Karpas-422 (cell line): ENCODE measurements at places on chromosomes 3 and 15.

DNA sequence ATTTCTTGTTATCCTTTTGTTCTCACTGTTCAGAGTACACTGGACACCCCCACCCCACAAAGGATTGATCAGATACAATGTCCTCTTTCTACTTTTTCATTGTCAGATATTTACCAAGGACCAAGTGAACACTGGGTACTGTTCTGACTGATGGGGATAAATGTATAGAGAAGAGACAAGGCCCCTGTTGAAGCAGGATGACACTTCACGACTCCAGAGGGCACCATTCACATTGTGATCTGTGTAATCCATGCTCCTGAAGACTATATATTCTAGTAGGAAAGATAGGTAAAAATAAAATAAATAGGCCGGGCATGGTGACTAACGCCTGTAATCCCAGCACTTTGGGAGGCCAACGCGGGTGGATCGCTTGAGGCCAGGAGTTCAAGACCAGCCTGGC, 7.2 kb upstream of the CRYGS start:
- H3K4me1 ChIP-seq: no peaks in the 10 kb centered on the region
- DNase-seq: no peak
- H3K27me3 ChIP-seq: no peaks in the 10 kb centered on the region
- H3K4me3 ChIP-seq: no peak overlapping the region
- H3K27ac ChIP-seq: no peak overlapping the region

DNA sequence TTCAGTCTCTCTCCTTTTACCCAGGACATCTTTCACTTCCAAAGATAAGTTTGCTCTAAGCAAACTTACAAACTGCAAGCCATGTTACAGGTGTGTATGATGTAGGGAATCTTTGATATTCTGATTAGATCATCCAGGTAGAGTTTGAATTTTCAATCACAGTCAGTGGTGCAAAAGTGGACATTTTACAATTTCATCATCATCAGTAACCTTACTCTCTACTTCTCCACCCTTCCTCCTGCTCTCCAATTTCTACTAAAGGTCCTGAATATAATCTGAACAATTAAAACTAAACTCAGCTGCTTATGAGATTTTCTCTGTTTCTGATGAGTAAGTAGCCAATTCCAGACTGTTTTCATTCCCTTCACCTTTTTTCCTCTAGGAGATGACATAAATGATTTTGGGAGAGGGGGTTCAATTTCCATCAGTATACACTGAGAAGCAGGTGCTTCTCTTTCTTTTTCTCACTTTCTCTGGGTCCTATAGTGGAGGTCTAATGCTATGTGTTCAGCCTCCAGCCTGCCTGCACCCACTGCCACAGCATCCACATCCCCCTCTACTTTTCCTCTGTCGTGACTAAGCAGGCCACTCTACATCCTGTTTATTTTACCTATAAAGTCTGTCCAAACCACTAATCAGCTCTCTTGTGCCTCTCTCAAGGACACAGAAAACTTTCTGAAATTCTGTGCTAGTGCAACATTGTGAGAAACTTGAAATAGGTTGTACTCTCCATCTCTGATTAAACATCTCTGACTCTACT, 27.6 kb downstream of the SUCNR1 start:
- H3K27ac ChIP-seq: no peak overlapping the region
- H3K36me3 ChIP-seq: no peaks in the 10 kb centered on the region
- no peaks in the 10 kb centered on the region for H3K27me3 ChIP-seq
- H3K4me3 ChIP-seq: no peak overlapping the region
- no peak for DNase-seq

DNA sequence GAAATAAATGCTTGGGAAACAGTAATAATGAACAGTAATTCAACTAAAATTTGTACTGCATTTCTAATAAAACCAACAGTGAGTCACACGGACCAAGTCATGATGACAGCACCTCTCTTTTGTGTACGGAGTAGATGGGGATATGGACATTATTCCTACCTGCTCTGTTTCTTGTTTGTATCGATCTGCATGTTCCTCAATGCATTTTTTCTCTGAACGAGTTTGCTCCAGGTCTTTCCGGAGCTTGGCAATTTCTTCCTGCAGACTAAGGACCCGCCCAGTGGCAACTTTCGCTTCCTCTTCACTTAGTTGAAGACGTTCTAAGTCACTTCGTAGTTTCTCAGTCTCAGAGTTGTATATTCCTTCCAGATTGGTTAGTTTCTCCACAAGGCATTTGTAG, 74.4 kb upstream of the MYO5C start:
- peak overlapping the region; percentile 37; the same call in 1 of the 2 replicates for H3K27ac ChIP-seq
- no peaks in the 10 kb centered on the region for H3K27me3 ChIP-seq
- peak; percentile 71 for DNase-seq
- H3K4me1 ChIP-seq: peaks cover 15% of the 10 kb centered on the region
- no peak overlapping the region for H3K4me3 ChIP-seq

DNA sequence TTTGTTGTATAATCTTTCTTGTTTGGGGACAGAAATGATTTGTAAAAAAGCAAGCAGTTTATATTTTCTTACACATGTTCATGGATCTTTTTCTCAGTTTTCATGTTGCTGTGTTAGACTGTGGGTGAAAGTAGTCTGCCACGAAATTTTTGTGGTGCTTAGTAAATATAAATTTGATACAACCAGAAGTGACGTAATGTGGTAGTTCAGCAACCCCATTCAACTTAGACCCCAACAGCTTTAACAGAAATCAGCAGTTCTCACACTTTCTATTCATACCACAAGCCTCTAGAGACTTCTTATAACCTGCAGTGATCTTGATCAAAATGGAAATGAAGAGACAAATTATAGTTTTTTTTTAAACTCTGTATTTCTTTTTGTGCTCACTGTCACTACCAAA, 120.2 kb upstream of the IGSF10 start:
- DNase-seq: peak; percentile 34
- H3K27ac ChIP-seq: no peak overlapping the region
- no peaks in the 10 kb centered on the region for H3K4me1 ChIP-seq
- no peak overlapping the region for H3K4me3 ChIP-seq
- no peaks in the 10 kb centered on the region for H3K27me3 ChIP-seq

DNA sequence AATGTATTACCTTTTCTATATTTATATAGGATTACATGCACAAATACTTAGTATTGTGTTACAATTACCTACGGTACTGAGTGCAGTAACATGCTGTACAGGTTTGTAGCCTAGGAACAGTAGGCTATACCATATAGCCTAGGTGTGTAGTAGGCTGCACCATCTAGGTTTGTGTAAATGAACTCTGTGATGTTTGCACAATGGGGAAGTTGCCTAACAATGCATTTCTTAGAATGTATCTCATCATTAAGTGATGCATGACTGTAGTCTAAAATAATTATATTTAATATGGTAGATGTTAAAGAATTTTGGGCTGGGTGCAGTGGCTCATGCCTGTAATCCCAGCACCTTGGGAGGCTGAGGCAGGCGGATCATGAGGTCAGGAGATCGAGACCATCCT, 281.0 kb downstream of the KLF13 start:
- no peak overlapping the region for H3K27ac ChIP-seq
- H3K4me3 ChIP-seq: no peak overlapping the region
- no peaks in the 10 kb centered on the region for H3K27me3 ChIP-seq

DNA sequence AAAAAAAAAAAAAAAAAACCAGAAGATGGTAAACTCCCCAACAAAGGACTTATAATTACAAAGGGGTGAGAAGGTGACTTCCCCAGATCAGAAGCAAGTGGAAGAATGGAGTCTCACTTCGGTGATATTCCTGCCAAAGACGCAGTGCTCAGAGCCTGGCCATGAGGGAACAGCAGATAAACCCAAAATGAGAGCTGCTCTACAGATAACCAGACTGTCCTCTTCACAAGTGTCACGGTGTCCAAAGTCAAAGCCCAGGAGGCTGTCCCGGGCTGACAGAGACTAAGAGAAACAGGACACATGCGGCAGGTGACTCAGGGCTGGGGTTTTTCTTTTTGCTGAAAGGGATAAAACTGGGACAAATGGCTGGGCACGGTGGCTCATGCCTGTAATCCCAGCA, 48.8 kb downstream of the HMCES start:
- no peaks in the 10 kb centered on the region for H3K27me3 ChIP-seq
- H3K36me3 ChIP-seq: peaks cover 6% of the 10 kb centered on the region; the same call in 1 of the 2 replicates
- peaks cover 2% of the 10 kb centered on the region; the same call in 1 of the 2 replicates for H3K4me1 ChIP-seq
- DNase-seq: no peak

GRCh38 chr3:170023165-170023564, 14.6 kb upstream of the GPR160 start:
- H3K4me1 ChIP-seq: peaks cover 6% of the 10 kb centered on the region; the same call in 1 of the 2 replicates
- no peak for DNase-seq
- H3K4me3 ChIP-seq: no peak overlapping the region
- no peaks in the 10 kb centered on the region for H3K36me3 ChIP-seq

GRCh38 chr15:69163141-69163669, 2.8 kb downstream of the GLCE start:
- no peaks in the 10 kb centered on the region for H3K36me3 ChIP-seq
- peaks cover 15% of the 10 kb centered on the region for H3K4me1 ChIP-seq
- DNase-seq: peak; percentile 30
- H3K27me3 ChIP-seq: no peaks in the 10 kb centered on the region
- no peak overlapping the region for H3K4me3 ChIP-seq

- H3K4me1 ChIP-seq: no peaks in the 10 kb centered on the region
- no peaks in the 10 kb centered on the region; the same call in 1 of the 2 replicates for H3K36me3 ChIP-seq
- DNase-seq: no peak
- H3K4me3 ChIP-seq: no peak overlapping the region
- H3K27ac ChIP-seq: no peak overlapping the region
Observed at GRCh38 chr3:173258697-173259096, 117.7 kb upstream of the SPATA16 start.

GRCh38 chr3:142009029-142009428, 132.6 kb downstream of the ATP1B3 start:
- no peaks in the 10 kb centered on the region for H3K27me3 ChIP-seq
- H3K4me1 ChIP-seq: no peaks in the 10 kb centered on the region
- no peak overlapping the region for H3K4me3 ChIP-seq

GRCh38 chr3:160564258-160564911, 986 bp downstream of the KPNA4 start:
- H3K4me1 ChIP-seq: peaks cover 44% of the 10 kb centered on the region
- peak overlapping the region; percentile 96 for H3K4me3 ChIP-seq
- no peaks in the 10 kb centered on the region for H3K27me3 ChIP-seq
- DNase-seq: peak; percentile 62

DNA sequence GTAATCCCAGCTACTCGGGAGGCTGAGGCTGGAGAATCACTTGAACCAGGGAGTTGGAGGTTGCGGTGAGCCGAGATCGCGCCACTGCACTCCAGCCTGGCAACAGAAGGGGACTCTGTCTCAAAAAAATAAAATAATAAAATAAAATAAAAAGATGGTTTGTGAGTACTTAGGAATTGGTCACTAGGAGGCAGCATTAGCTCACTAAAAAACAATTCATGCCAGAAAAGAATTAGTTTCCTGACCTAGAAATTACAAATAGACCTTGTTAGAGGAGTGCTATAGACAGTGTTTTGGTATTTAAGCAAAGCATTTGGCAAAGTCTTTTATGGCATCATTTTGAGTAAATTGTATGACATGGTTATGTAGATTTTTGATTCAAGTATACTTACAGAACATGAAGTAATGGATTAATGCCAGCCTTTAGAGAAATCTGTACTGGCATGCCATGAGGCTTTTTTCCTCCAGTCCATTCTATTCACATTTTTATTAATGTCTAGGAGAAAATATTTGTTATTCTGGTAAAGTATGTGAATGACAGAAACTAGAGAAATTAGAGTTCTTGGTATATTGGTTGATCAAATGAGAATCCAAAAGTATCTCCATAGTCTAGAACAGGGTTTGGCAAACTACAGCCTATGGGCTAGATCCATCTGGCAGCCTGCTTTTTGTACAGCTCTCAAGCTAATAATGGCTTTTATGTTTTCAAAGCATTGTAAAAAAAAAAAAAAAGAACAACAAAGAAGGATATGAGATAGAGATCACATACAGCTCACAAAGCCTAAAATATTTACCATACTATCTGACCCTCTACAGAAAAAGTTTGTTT, 81.6 kb downstream of the LRRC49 start:
- H3K4me1 ChIP-seq: no peaks in the 10 kb centered on the region
- peak; percentile 70 for DNase-seq
- no peak overlapping the region for H3K4me3 ChIP-seq
- H3K27me3 ChIP-seq: no peaks in the 10 kb centered on the region
- H3K36me3 ChIP-seq: no peaks in the 10 kb centered on the region
- H3K27ac ChIP-seq: no peak overlapping the region

- H3K27me3 ChIP-seq: no peaks in the 10 kb centered on the region
- H3K4me1 ChIP-seq: peaks cover 20% of the 10 kb centered on the region
- DNase-seq: no peak
- no peak overlapping the region for H3K4me3 ChIP-seq
- H3K27ac ChIP-seq: no peak overlapping the region
- H3K36me3 ChIP-seq: no peaks in the 10 kb centered on the region
Observed at GRCh38 chr15:45719490-45719889, 84.7 kb downstream of the SQOR start.

DNA sequence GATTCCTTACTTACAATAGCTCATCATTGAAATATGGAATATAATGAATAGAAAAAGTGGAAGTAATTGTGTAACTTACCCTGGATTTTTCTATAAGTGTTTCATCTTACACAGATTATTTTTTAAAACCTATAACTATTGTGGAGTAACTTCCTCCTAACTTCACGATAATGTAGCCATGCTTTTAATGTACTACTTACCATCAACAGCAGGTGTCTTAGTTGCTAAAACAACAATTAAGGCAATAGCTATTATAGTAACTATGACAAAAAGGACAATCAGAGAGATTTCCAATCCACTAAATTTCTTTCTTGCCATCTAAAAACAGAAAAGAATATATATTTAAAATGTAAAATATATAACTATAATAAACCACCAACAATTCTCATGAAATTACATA, 2.6 kb downstream of the SI start:
- no peak overlapping the region for H3K27ac ChIP-seq
- H3K4me1 ChIP-seq: no peaks in the 10 kb centered on the region
- DNase-seq: no peak
- no peak overlapping the region for H3K4me3 ChIP-seq
- no peaks in the 10 kb centered on the region for H3K27me3 ChIP-seq
- no peaks in the 10 kb centered on the region for H3K36me3 ChIP-seq

- no peak within 1 kb of the TSS for H3K4me3 ChIP-seq
- no peak for DNase-seq
- no peaks in the 10 kb centered on the region for H3K4me1 ChIP-seq
- H3K36me3 ChIP-seq: no peaks in the 10 kb centered on the region
Observed at GRCh38 chr15:93088981-93089726, at the start of gene RGMA. RGMA (minus strand) TSS chr15:93089211; CDS start chr15:93088932, 279 bp downstream.

DNA sequence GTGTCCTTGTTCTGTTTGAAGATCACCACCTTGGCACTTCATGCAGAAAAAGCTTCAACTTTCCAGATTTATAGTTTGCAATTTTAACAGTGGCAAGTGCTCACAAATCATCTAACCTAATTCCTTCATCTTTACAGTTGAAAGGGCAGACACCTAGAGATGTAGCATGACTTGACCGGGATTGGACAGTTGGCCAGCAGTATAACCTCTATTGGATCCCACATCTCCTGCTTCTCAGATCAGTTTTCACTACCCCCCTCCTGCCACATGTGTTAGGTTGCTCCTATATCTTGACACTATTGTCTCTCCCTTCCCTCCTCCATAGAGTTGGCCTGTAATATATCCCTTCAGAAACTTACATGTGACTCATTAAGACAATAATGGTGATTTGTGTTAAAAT, 206.0 kb upstream of the SEMA6D start:
- DNase-seq: no peak
- no peaks in the 10 kb centered on the region for H3K36me3 ChIP-seq
- no peaks in the 10 kb centered on the region for H3K27me3 ChIP-seq
- no peaks in the 10 kb centered on the region for H3K4me1 ChIP-seq
- H3K27ac ChIP-seq: no peak overlapping the region

- H3K36me3 ChIP-seq: peaks cover 65% of the 10 kb centered on the region; the same call in 1 of the 2 replicates
- no peaks in the 10 kb centered on the region for H3K4me1 ChIP-seq
- no peak overlapping the region for H3K27ac ChIP-seq
- H3K27me3 ChIP-seq: no peaks in the 10 kb centered on the region
- no peak for DNase-seq
- no peak overlapping the region for H3K4me3 ChIP-seq
Observed at GRCh38 chr3:8937064-8938020, 25.9 kb downstream of the RAD18 start.
